ENCODE measurements at places on chromosomes 16 and 17.

- DNase-seq: no peak
- no peaks in the 10 kb centered on the region for H3K36me3 ChIP-seq
- peaks cover 17% of the 10 kb centered on the region for H3K4me1 ChIP-seq
- H3K4me3 ChIP-seq: peak overlapping the region; percentile 79
Measured at GRCh38 chr17:48995304-48995973, 1.7 kb upstream of the IGF2BP1 start.

GRCh38 chr17:64662774-64663367 lies 764 bp upstream of the SMURF2 start:
- H3K27me3 ChIP-seq: no peaks in the 10 kb centered on the region
- peak overlapping the region; percentile 89 for H3K4me3 ChIP-seq
- H3K4me1 ChIP-seq: peaks cover 25% of the 10 kb centered on the region
- H3K27ac ChIP-seq: peak overlapping the region; percentile 96
- H3K36me3 ChIP-seq: no peaks in the 10 kb centered on the region
- no peak for DNase-seq

GRCh38 chr17:41816637-41817320 lies 4.0 kb downstream of the FKBP10 start:
- DNase-seq: no peak
- H3K4me3 ChIP-seq: no peak overlapping the region
- H3K36me3 ChIP-seq: no peaks in the 10 kb centered on the region
- peaks cover 35% of the 10 kb centered on the region for H3K27me3 ChIP-seq
- peaks cover 15% of the 10 kb centered on the region for H3K4me1 ChIP-seq

GRCh38 chr17:4276514-4276913 lies 12.7 kb upstream of the ANKFY1 start:
- no peak overlapping the region for H3K27ac ChIP-seq
- H3K27me3 ChIP-seq: no peaks in the 10 kb centered on the region
- no peak for DNase-seq
- no peak overlapping the region for H3K4me3 ChIP-seq
- H3K4me1 ChIP-seq: peaks cover 4% of the 10 kb centered on the region

DNA sequence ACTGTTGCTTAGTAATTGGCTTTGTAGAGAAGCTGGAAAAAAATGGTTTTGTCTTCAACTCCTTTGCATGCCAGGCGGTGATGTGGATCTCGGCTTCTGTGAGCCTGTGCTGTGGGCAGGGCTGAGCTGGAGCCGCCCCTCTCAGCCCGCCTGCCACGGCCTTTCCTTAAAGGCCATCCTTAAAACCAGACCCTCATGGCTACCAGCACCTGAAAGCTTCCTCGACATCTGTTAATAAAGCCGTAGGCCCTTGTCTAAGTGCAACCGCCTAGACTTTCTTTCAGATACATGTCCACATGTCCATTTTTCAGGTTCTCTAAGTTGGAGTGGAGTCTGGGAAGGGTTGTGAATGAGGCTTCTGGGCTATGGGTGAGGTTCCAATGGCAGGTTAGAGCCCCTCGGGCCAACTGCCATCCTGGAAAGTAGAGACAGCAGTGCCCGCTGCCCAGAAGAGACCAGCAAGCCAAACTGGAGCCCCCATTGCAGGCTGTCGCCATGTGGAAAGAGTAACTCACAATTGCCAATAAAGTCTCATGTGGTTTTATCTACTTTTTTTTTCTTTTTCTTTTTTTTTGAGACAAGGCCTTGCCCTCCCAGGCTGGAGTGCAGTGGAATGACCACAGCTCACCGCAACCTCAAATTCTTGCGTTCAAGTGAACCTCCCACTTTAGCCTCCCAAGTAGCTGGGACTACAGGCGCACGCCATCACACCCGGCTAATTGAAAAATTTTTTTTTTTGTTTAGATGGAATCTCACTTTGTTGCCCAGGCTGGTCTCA lies 6.2 kb upstream of the TMEM235 start:
- no peaks in the 10 kb centered on the region for H3K36me3 ChIP-seq
- no peak overlapping the region for H3K27ac ChIP-seq
- no peak overlapping the region for H3K4me3 ChIP-seq
- H3K4me1 ChIP-seq: no peaks in the 10 kb centered on the region
- DNase-seq: no peak

- no peak overlapping the region for H3K27ac ChIP-seq
- no peak for DNase-seq
- H3K36me3 ChIP-seq: no peaks in the 10 kb centered on the region
- H3K4me3 ChIP-seq: no peak overlapping the region
Measured at GRCh38 chr16:48203974-48204824, 39.9 kb upstream of the LONP2 start.

DNA sequence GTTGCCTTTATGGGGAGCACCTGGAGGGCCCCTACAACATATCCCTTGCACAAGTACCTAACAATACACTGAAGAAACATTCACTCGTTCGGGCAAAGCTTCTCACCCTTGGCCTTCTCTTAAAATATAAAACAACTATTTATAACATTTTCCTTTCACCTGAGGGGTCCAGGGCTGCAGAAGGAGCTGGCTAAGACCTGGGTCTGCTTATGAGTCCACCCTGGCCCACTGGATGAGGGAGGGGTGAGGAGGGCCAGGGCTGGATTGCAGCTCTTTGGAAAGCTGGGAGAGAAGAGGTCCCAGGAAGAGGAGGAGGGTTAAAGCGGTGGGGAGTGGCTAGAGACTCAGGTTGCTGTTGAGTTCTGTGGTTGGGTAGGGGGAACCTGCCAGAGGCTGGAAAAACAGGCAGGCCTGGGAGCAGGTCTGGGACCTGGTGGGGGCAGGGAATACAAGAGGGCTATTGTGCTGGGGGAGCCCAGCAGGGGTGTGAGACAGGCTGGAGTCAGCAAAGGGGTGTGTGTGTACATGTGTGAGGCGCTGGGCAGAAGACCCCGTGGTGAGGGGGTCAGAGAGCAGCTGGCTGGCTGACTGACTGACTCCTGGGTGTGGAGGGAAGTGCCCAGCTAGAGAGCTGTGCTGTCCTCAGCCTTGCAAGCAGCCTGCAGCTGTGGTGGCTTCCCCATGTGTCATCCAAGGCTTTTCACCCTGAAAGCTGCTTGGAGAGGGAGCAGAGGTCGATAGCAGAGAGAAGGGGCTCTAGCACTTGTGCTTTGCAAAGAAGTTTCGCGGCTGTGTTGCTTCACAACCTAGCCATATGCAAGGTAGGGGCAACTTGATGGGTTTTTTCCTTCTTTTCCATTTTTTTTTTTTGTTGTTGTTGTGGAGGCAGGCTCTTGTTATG lies 10.2 kb upstream of the MRC2 start:
- no peak overlapping the region for H3K4me3 ChIP-seq
- no peak for DNase-seq
- peaks cover 9% of the 10 kb centered on the region for H3K36me3 ChIP-seq
- H3K27ac ChIP-seq: peak overlapping the region; percentile 56

DNA sequence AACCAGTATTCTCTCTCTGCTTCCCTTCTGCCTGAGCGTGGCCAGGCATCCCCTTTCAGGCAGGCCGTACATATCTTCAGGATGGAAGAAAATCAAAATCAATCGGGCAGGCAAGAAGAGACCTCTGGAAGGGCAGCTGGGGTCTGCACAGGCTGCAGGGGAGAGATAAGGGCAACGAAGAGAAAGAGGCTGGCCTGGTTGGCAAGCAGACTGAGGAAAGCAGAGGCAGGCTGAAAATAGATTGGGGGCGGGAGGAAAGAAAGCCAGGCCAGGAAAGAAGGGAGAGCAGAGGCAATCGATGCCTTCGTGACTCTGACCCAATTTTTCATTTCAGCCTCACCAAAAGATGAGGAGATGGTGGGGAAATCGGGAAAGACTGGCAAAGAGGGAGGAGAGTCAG lies 18.1 kb downstream of the PIPOX start:
- H3K27me3 ChIP-seq: no peaks in the 10 kb centered on the region
- H3K36me3 ChIP-seq: no peaks in the 10 kb centered on the region
- no peak overlapping the region for H3K27ac ChIP-seq
- no peak for DNase-seq
- no peaks in the 10 kb centered on the region for H3K4me1 ChIP-seq

- H3K36me3 ChIP-seq: peaks cover 37% of the 10 kb centered on the region
- H3K27ac ChIP-seq: peak overlapping the region; percentile 99
- H3K4me3 ChIP-seq: peak overlapping the region; percentile 100
- peaks cover 73% of the 10 kb centered on the region for H3K4me1 ChIP-seq
Measured at GRCh38 chr17:40563220-40564052, 1.8 kb downstream of the CCR7 start.

GRCh38 chr17:75010683-75011400 lies 1.6 kb upstream of the MRPL58 start:
- no peak overlapping the region for H3K27ac ChIP-seq
- H3K4me3 ChIP-seq: peak overlapping the region; percentile 1
- H3K36me3 ChIP-seq: no peaks in the 10 kb centered on the region
- H3K4me1 ChIP-seq: peaks cover 19% of the 10 kb centered on the region
- no peak for DNase-seq

All from naive B cell (primary cell).